Kidney capillary endothelial cell (primary cell): ENCODE measurements at places on chromosomes 11 and 22.

DNA sequence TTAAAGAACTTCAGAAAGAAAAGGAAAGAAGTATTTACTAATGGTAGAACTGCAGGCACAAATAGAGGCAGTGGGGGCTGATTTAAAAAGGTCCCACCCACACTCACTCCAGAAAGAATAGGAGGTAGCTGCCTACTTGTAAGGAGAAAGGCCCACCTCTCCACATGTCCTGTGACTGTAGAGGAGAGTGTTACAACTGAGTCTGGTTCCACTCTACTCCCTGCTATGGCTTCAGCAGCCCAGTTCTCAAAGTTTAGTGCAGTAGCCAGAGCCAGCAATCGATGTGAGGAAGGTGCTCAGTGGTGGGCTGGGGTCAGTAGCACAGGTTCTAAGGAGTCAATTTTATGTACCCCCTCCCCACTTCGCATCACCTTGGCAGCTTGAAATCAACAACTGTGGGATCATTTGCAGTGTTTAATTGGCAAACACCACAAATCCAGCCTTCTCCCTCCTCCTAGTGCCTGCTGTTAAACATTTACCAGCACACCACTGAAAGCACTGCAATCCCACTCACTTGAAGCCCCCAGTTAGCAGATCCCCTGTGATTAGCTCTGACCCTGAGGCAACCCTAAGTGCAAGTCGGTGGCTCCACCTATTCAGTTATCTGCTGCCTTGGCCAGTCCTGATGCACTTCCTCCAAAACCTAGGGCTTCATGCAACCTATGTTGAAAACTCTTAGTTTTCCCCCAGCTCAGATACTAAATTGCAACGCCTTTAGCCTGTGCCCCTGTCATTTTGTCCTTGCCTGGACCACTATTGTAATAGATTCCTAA is 146.6 kb downstream of the BBOX1 start:
- DNase-seq, result no peak

GRCh38 chr22:48483764-48484528 is 1343.7 kb downstream of the BRD1 start:
- DNase-seq, result no peak

DNA sequence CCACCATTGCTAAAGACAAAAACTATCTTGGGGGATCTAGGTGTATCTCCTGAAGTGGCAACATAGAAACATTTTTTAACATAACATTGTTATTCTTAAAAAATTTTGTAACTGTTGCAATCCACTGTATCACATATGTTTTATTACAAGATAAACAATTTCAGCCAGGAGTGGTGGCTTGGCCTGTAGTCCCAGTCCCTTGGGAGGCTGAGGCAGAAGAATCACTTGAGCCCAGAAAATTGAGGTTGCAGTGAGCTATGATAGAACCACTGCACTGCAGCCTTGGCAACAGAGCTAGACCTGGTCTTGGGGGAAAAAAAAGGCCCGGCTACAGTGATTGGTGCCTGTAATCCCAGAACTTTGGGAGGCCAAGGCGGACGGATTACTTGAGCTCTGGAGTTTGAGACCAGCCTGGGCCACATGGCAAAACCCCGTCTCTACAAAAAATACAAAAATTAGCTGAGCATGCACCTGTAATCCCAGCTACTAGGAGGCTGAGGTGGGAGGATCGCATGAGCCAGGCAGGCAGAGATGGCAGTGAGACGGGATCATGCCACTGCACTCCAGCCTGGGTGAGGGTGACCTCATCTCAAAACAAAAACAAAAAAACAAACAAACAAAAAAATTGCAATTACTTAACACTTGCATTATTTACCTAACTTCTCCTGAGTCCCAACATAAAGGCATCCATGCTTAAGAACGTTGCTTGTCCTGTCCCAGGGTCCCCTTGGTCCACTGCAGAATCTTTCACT is 1.5 kb upstream of the DEPDC5 start:
- DNase-seq, result no peak

DNA sequence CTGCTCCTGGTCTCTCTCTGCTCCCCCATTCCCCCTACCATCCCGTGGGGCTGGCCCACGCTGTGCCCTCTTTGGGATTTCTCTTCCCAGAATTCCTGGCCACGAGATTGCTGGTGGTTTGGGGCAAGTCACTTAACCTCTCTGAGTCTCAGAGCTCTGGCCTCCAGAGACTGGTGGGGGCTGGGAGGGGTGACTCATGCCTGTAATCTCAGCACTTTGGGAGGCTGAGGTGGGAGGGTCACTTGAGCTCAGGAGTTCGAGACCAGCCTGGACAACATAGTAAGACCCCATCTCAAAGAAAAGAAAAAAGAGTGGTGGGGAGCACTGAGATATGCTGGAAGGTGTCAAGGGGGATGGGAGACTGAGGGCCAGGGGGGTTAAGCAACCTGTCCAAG is 18.3 kb downstream of the OTUB1 start:
- DNase-seq, result no peak

DNA sequence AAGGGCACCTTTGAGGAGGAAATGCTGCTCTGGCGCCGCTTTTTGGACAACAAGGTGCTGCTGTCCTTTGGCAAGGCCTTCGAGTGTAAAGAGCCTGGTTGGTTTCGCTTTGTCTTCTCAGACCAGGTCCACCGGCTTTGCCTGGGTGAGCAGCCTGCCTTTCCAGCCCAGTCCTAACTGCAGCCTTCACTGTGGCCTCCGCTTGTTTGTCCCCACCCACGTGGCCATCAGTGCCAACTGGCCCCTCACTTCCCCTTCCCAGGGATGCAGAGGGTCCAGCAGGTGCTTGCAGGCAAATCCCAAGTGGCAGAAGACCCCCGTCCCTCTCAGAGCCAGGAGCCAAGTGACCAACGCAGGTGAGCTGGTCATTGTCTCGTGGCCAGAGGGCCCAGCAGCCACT is 12.0 kb upstream of the EXT2 start:
- no peak for DNase-seq

DNA sequence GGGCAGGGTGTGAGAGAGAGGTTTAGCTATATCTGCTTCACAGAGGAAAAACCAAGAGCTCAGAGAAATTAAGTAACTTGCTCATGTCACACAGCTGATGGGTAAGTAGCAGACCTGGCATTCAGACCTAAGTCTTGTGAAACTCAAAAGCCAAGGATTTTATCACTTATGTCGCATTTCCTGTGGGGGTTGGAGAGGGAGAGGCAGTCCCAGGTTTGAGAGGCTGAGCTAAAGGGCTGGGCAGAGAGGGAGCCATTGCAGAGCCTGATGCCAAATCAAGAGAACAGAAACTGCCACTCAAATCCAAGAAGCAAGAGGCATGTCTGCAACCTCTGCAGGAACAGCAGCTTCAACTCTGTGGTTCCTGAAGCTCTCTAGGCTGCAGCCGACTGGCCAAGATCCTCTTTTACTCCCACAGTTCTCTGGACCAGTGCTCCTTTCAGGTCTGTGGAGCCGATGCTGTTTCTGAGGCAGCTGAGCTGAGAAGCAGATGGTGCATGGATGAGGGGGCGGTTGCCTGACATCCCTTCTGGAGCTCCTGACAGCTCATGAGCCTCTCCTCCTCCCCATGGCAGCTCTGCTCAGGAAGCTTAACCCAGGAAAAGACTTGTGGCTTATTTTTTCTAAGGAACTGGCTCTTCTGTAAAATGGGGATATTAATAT is 47.6 kb upstream of the NAV2 start:
- DNase-seq, result no peak

GRCh38 chr22:39446239-39446721 is 10.5 kb upstream of the MGAT3 start:
- DNase-seq, result no peak

DNA sequence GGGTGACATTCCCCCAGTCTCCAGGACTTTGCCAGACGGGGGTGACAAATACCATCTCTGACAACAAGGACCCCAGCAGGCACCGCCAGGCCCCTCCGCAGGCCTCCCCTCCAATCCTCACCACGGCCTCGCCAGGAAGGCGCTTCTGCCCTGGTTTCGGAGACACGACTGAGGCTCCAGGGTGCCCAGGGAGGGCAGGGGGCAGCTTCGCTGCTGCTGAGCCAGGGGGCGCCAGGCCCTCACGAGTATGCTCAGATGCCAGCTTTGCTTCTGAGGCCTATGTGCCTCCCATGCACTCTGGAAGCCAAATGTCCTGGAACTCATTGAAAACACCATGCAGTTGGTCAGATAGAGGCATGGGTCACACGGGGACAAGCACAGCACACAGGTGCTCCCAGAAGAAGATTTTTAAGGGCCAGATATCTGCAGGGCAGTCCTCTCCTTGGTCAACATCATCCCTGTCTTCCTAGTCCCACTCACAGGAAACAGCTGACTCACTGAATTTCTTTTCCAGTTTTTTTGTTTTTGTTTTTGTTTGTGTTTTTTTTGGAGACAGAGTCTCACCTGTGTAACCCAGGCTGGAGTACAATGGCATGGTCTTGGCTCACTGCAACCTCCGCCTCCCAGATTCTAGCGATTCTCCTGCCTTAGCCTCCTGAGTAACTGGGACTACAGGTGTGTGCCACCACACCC is 19.9 kb downstream of the BID start:
- no peak for DNase-seq

DNA sequence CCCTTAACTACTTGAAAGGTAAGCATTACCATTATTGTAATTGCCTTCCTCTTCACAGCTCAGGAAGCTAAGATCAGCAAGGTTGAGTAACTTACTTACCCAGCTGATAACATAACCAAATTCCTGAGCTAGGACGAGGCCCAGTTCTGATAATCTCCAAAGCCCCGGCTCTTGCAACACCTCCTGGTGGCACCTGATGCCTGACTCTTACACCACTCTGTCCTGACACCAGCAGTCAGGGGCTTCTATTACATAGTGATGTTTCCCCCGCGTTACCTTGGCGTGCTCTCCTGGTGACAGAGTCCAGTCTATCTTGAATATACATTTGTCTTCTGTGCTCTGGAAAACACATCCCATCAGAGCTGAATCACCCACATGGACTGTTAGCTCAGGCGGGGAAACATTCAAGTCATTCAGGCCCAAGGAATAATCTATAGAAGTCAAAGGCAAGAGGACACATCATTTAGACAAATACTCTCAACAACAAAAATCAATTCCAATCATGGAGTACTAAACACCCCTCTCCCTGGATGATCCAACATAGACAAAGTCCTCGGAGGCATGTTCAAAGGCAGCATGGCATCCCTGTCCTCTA is 12.6 kb downstream of the JAML start:
- DNase-seq, result no peak

- DNase-seq, result no peak
Measured at GRCh38 chr11:117559698-117560097, 232.0 kb downstream of the CEP164 start.

GRCh38 chr11:12993626-12994025 is 15.5 kb upstream of the RASSF10 start:
- no peak for DNase-seq

- DNase-seq, result no peak
Measured at GRCh38 chr22:36337365-36338130, 50.2 kb downstream of the MYH9 start.

GRCh38 chr11:47667135-47667534 is 24.8 kb upstream of the MTCH2 start:
- no peak for DNase-seq

DNA sequence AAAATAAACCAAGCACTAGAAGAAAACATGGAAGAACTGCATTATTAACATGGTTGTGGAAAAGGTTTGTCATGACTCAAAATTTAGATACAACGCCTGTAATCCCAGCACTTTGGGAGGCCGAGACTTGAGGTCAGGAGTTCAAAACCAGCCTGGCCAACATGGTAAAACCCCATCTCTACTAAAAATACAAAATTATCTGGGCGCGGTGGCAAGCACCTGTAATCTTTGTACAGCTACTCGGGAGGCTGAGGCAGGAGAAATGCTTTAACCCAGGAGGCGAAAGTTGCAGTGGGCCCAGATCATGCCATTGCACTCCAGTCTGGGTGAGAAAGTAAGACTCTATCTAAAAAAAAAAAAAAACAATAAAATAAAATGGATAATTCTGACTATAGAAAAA is 23.7 kb downstream of the GNB1L start:
- DNase-seq, result no peak

DNA sequence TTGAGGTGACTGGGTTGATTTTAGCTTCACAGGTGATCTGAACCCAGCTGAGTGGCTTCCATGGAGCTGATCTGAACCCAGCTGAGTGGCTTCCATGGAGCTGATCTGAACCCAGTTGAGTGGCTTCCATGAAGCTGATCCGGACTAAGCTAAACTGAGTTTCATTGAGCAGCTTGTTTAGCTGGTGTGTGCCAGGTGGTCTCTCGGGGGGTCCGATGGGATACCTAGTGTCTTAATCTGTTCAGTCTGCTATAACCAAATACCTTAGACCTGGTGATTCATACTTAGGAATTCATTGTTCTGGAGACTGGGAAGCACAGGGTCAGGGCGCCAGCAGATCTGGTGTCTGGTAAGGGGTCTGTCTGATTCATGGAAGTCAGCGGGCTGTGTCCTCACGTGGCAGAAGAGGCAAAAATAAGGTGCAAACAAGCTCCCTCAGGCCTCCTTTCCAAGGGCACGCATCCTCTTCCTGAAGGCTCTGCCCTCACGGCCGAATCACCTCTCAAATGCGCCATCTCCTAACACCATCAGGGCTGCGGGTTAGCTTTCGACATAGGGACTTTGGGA is 52.5 kb upstream of the KCNQ1OT1 start:
- no peak for DNase-seq

DNA sequence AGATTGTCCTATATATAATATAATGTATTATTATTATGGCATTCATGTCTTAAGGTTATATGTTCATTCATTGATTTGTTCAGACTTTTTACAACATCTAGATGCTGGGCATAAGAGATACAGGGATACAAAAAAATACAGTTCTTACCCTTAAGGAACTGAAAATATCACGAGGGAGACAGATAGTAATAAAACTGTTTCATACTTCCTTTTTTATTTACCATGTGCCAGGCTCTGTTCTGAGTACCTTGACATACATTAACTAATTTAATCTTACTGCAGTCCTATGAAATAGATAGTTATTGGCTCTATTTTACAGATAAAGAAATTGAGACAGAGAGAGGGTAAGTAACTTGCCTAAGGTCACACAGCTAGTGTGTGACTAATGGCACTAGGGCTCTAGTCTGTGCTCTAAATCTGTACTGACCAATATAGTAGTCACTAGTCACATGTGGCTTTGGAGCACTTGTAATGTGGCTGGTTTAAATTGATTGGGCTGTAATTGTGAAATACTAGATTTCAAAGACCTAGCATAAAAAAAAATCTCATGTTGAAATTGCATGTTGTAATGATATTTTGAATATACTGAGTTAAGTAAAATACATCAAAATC is 21.3 kb downstream of the TRIM44 start:
- DNase-seq, result no peak

GRCh38 chr11:132982772-132983640 is 549.3 kb downstream of the OPCML start:
- no peak for DNase-seq

GRCh38 chr11:128920666-128921065 is 22.0 kb downstream of the TP53AIP1 start:
- DNase-seq, result no peak
